Mesothelial cell of epicardium (in vitro differentiated cells): ENCODE measurements at places on chromosomes 1 and 21. TPM values are rescaled to one million over a fixed set of nuclear protein-coding genes. Genes with fewer than 3 reads are reported as not detected.

DNA sequence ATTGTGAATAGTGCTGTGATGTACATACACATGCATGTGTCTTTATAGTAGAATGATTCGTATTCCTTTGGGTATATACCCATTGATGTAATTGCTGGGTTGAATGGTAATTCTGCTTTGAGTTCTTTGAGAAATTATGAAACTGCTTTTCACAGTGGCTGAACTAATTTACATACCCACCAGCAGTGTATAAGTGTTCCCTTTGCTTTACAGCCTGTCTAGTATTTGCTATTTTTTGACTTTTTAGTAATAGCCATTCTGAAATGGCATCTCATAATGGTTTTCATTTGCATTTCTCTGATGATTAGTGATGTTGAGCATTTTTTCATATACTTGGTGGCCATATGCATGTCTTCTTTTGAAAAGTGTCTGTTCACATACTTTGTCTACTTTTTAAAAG lies 54.5 kb upstream of the FAM78B start:
- DNase-seq = no peak

GRCh38 chr1:174097426-174097825 lies 61.9 kb upstream of the RABGAP1L start:
- DNase-seq = no peak

GRCh38 chr1:181778640-181779260 lies 282.8 kb downstream of the ZNF648 start:
- no peak for DNase-seq

APOBEC4 gene
- not detected in 3 replicates for total RNA-seq

GRCh38 chr1:30518186-30518585 lies 205.2 kb downstream of the MATN1 start:
- DNase-seq = no peak

DNA sequence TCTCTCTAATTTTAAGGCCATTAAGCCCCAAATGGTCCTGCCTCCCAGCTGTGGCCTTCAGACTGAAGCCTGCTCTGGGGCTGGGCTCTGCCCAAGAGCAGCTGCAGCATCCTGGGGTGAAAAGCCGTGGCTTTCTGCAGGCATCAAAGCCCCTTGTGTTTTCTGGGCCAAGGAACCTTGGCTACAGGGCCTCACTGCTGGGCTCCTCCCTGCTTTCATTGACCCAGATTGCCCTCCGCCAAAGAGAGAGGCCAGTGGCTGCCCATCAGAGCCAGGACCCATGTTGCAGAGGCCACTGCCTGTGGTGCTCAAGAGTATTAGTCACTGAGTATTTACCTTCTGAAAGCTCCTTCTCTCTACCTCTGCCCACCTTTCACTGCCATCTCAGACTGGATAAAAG lies 1.6 kb downstream of the ZNF648 start:
- DNase-seq = no peak

KCND3 gene
- total RNA-seq = 0.31 to 0.47 TPM (median 0.42 TPM) in 3 replicates

DNA sequence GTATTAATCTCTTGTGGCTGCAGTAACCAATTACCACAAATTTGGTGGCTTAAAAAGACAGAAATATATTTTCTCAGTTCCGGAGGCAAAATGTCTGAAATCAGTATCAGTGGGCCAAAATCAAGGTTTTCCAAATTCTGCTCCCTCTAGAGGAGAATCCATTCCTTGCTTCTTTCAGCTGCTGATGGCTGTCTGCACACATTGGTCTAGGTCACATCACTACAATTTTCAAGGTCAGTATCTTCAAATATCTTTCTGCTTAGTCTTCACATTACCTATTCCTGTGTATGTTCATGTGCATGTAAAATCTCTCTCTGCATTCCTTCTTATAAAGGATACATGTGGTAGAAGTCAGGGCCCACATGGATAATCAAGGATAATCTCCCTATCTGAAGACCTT lies 999.4 kb downstream of the KCNT2 start:
- no peak for DNase-seq

DNA sequence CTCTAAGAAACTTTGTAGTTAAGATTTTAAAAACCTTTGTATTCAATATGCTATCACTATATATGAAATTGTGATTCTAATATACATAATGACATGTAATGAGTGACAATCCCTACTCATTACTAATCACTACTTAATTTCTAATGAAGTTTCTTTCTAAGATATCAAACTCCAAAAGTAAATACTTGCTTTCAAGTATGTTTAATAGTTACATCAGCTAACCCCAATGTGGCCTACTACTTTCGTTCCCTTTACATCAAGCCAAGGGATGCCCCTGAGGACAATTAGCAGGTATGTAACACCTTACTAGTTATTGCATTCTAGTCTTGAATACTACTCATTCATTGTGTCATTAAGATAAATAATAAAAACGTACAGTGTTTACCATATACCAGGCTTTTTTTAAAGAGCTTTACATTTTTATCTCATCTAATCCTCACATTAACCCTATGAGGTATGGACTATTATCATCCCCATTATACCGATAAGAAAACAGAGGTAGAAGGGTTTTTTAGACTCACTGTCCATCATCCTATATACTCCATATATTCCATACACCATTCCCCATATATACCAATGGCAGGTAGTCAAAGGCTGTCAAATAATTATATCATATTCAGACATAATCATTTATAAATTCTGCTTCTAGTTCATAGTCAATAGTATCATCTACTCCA lies 4.2 kb downstream of the PPP1R15B start:
- DNase-seq = no peak

DNA sequence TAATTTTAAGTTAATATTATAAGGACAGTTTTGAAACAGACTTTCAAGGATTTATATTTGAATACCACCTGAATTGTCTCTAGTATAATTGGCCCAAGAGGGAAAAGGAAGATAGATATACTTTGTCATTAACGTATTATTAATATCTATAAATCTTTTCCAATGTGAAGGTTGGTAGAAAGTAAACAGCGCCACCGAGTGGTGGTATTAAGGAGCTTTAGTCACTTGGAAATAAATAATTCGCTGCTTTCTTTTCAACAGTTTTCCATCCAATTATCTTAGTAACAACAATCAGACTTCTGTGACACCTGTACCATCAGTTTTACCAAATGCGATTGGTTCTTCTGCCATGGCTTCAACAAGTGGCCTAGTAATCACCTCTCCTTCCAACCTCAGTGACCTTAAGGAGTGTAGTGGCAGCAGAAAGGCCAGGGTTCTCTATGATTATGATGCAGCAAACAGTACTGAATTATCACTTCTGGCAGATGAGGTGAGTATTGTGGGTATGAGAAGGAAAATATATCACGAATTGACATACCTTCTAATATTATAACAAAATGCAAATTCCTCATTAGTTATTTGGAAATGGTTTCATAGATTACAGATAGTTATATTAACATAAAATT lies 37.7 kb downstream of the SH3GLB1 start:
- no peak for DNase-seq

DNA sequence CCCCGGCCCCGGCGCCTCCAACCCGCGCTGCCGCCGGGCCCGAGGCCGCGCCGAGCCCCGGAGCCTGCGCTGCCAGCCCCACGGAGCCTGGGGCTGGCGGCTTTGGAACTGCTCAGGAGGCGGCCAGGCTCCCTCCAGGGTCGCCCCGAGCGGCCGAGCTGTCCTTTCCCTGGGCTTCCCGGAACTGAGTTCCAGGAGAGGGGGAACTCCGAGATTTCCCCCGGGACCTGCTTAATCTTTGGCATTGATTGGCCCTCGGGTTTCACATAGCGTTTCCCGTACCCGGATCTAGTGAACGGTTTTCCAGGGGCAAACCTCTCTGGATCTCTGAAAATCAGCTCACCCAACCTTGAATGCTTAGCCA lies 504 bp downstream of the H6PD start:
- DNase-seq = no peak

DNA sequence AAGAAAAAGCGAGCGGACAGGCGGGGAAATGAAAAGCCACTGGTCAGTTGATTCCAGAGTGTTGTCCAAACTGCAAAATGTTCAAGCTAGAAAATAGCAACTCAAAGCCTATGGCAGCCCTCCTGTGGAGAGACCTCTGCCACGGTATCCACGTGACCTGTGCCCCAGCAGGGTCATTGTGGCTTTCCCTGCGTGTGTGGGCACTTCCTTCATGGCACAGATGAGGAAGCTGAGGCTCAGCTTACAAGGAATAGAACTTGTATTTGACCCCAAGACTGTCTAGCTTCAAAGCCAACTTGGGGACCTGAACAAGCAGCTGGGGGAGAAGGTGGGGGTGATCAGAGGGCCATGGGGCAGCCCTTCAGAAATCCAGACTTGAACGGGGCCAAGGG lies 15.6 kb upstream of the PLEKHG5 start:
- DNase-seq = no peak

DNA sequence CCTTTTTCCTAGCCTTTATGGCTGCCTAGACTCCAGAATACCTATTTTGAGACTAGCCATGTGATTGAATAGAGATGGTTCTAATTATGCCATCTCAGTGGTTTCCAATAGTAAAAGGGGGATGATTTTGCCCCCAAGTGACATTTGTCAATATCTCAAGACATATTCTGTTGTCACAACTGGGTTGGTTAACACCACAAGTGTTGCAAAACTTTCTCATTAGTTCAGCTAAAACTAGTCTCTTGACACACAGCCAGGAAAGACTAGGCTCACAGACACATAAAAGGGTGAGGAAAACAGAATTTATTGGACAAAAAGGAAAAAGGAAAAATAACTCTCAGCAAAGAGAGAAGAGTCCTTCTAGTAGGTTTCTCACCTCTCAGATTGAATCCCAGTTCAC lies 39.9 kb upstream of the GBP5 start:
- DNase-seq = no peak

ICOSLG gene
- 3.8 to 4.4 TPM (median 4.2 TPM) in 3 replicates for total RNA-seq

NTMT2 gene
- 0.23 TPM in 1 of 3 replicates, not detected in the others for total RNA-seq
